ENCODE measurements at places on chromosomes 3 and 15. TPM values are rescaled to one million over a fixed set of nuclear protein-coding genes. Genes with fewer than 3 reads are reported as not detected.

Gene KNG1
- total RNA-seq = not detected

Gene PLA2G4E
- not detected for total RNA-seq

Gene SH3GL3
- total RNA-seq = 2.1 TPM

Gene LMAN1L
- not detected for total RNA-seq

Gene CYP8B1
- total RNA-seq = not detected

Gene DVL3
- total RNA-seq = 66.8 TPM

Gene TMEM45A
- 13.7 TPM for total RNA-seq

Gene BLM
- 3.8 TPM for total RNA-seq

Gene GOLGA8G
- total RNA-seq = not detected

Gene CEMIP
- 249 TPM for total RNA-seq

Gene GOLGA8K
- not detected for total RNA-seq

Gene UTS2B
- not detected for total RNA-seq

Gene OPA1
- total RNA-seq = 53.0 TPM

Gene SV2B
- total RNA-seq = not detected

Gene RSL24D1
- total RNA-seq = 131 TPM

Gene SLC22A14
- total RNA-seq = not detected

Gene SLC28A1
- not detected for total RNA-seq

Gene SPESP1
- total RNA-seq = 0.98 TPM

Gene GOLGA6L10
- total RNA-seq = 0.49 TPM

Gene RNF111
- total RNA-seq = 40.5 TPM

Gene MCTP2
- 3.9 TPM for total RNA-seq

Gene MOBP
- total RNA-seq = not detected

Gene COL6A6
- total RNA-seq = 18.6 TPM

Gene HPS3
- 33.0 TPM for total RNA-seq

Gene PRSS50
- not detected for total RNA-seq

Gene A4GNT
- total RNA-seq = not detected

Gene DCLK3
- total RNA-seq = not detected

Gene PATL2
- total RNA-seq = 0.72 TPM

Data from fibroblast of the aortic adventitia (primary cell).